Activated T-helper 2 cell treated with anti-CD3 and anti-CD28 coated beads, Interferon-gamma antibody, Interleukin-2, Interleukin-4, amounts not matched to agents 10 μg/mL and 5 μg/mL and 100 μg/mL, durations not matched to agents 14 hours and 24 hours and 36 hours (primary cell): ENCODE measurements at places on chromosomes 5 and 9. TPM values are rescaled to one million over a fixed set of nuclear protein-coding genes. Genes with fewer than 3 reads are reported as not detected.

DNA sequence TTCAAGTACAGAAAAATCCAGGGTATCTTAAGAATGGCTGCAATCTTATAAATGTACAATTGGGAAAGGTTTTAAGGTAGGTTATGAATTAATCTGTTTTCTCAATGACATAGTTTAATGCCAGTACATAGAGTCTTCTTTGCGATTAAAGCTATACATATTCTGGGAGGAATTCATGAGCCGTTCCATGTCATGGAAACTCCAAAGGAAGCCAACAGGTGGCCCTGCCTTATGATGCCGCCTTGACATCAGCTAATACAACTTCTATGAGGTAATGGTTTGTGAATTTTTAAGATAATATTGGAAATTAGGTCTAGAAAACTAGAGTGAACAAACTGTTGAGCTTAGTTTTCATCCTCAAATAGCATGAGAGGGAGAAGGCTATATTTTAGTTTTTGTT, 713.4 kb downstream of the EFNA5 start:
- no peak for DNase-seq
- H3K27ac ChIP-seq, result no peak overlapping the region
- H3K4me3 ChIP-seq, result no peak overlapping the region
- no peaks in the 10 kb centered on the region for H3K27me3 ChIP-seq

GRCh38 chr9:12464910-12465512, 228.2 kb upstream of the TYRP1 start:
- H3K27ac ChIP-seq, result no peak overlapping the region
- no peak for DNase-seq
- no peak overlapping the region for H3K4me3 ChIP-seq
- H3K4me1 ChIP-seq, result no peaks in the 10 kb centered on the region
- H3K36me3 ChIP-seq, result no peaks in the 10 kb centered on the region

DNA sequence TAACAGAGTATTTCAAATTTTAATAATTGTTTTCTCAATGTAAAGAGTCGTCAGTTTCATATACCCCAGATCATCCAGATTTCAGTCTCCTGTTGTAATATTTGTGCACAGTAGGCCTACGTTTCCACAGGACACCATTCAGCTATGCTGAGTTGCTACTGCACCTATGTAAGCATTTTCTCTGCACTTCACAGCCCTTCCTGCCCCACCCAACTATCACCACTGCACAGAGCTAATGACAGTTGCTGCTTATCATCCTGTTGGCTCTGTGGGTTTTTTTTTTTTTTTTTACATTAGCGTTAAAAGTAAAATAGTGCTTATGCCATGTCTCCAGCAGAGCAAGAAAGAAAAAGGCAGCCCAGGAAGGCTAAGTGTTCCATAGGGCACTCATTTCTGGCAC, 5.9 kb upstream of the PRKACG start:
- H3K4me3 ChIP-seq, result no peak overlapping the region
- H3K27ac ChIP-seq, result peak overlapping the region; percentile 30
- H3K4me1 ChIP-seq, result peaks cover 46% of the 10 kb centered on the region

The C5orf22 gene
- 34.3 and 37.6 TPM in 2 replicates for total RNA-seq

The MYO10 gene
- 1.0 and 1.2 TPM in 2 replicates for total RNA-seq

The STOM gene
- 18.9 and 21.0 TPM in 2 replicates for total RNA-seq
